ENCODE measurements at places on chromosomes 3 and 15.

GRCh38 chr3:13172644-13173013 is 99.4 kb upstream of the IQSEC1 start:
- DNase-seq, result no peak

DNA sequence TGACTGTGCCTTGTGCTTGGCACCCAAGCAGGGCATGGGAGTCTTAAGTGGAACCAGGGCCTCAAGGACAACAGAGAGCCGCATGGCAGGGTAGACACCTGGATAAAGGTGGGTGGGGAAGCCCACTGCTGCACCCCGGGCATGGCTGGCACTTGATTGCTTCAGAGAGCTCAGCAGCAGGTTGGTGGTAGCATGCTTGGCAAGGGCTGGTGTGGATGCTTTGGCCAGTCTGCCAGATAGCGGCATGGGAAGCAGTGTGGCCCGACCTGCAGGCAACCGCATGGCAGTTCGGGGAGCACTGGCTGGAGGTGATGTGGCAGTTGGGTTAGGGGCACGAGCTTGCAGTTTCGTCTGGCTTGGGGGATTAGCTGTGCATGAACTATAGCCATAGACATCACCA is 2.5 kb downstream of the CCDC71 start:
- DNase-seq, result no peak

GRCh38 chr3:55445551-55445950 is 41.6 kb downstream of the WNT5A start:
- no peak for DNase-seq

DNA sequence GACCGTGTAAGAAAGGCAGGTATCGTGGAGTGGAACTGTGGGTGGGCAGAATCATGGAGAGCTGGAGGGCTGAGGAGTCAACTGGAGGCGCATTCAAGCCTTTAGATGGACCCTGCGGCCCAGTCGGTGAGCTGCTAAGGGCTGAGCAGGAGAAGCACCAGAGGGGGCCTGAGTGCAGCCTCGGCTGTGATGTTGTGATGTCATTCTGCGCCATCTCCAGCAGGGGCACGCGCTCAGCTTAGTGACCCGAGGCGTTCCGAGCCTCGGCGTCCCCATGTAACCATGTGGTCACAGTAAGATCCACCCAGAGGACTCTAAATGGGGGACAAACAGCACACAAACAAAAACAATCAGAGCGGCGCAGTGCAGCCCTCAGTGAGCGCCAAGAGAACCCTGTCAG is 76.8 kb downstream of the VGLL4 start:
- no peak for DNase-seq

DNA sequence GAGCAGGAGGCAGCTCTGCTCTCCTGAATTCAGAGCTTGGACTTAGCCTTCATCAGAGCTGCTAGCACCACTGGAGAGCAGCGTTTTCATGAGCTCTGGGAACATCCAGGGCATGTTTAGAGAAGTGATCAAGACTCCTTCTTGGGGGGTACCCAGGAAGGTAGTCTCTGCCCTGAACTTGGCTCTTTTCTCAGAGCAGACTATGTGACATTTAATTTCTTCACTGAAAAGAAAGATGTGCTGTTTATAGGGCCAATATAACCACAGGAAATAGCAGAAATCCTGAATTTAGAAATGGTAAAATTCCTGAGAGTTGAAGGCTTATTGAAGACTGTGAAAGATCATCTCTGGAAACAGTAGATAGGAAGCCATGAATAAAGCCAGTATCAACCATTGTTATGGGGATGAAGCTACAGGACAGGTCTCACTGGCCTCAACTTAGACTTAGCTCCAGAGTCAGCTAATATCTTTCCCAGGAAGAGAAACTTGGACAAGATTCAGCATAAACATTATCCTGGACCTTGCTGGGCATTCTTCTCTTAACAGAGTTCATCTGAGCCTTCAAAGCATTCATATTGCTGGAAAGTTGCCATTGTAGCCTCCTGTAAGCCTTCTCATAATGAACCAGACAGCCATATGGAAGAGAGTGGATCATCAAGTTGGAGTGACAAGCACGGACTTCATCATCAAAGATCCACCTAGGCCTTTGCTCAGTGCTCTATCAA is 386.6 kb upstream of the THBS1 start:
- no peak for DNase-seq

DNA sequence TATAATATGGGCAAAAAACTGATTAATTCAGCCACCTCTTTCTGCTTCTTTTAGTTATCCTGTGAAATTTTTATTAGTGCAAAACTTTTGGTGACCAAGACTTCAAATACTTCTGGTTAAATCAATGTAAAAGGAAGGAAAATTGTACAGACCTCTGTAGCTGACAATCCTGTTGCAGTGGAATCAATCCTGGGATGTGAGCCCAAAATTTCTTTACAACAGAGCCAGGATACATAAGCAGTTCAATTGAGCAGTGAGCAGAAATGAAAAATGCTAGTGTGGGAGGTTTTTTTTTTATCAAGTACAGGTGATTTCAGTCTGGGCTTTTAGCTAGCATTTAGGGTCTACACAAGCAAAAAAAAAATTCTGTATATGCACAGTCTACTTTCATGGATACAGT is 398.0 kb downstream of the OTOL1 start:
- DNase-seq, result no peak

GRCh38 chr3:23863060-23863459 is 53.7 kb downstream of the NKIRAS1 start:
- no peak for DNase-seq

GRCh38 chr3:62010989-62011388 is 362.4 kb downstream of the FEZF2 start:
- DNase-seq, result no peak

GRCh38 chr15:31346367-31347066 is 19.9 kb downstream of the KLF13 start:
- no peak for DNase-seq

DNA sequence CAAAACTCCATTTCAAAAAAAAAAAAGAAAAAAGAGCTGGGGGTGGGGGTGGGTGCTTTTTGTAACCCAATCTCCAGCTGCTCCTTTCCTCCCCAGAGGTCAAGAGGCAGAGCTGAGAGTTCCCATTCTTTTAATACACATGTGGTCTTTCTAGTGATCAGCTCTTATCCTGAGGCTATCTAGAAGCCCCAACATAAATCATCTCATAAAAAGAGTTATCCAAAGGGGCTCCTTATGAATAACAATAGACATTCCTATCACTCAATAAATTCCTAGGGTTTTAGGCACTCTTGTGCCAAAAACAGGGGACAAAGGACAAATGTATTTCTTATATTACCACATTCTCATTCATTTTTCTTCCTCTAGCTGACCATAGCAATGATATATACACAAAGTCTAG is 25.1 kb upstream of the GAP43 start:
- no peak for DNase-seq

- no peak for DNase-seq
These were observed 27.6 kb downstream of the ZNF860 start for GRCh38 chr3:32009101-32009500.

- DNase-seq, result no peak
These were observed 6.7 kb upstream of the SUCLG2 start for GRCh38 chr3:67661089-67661488.

GRCh38 chr3:143849854-143850549 is 1.7 kb upstream of the SLC9A9 start:
- no peak for DNase-seq

GRCh38 chr15:100090411-100090810 is 251.4 kb downstream of the ADAMTS17 start:
- DNase-seq, result no peak

DNA sequence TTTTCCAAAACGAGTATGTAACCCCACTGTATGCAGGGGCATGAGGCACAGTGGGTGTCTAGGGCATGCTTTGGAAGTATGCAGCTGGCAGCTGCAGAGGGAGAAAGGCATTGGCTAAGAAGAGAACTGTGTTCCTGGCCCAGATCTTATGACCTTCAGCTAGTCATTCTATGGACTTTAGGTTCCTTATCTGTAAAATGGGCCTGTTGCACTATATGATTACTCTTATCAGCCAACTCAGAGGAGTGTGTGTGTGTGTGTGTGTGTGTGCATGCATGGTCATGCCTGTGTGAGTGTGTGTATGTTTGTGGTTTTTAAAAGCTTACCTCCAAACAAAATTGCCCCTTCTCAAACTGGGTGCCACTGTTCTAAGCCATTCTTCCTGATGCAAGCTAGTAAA is 27.4 kb upstream of the CHST2 start:
- DNase-seq, result no peak

DNA sequence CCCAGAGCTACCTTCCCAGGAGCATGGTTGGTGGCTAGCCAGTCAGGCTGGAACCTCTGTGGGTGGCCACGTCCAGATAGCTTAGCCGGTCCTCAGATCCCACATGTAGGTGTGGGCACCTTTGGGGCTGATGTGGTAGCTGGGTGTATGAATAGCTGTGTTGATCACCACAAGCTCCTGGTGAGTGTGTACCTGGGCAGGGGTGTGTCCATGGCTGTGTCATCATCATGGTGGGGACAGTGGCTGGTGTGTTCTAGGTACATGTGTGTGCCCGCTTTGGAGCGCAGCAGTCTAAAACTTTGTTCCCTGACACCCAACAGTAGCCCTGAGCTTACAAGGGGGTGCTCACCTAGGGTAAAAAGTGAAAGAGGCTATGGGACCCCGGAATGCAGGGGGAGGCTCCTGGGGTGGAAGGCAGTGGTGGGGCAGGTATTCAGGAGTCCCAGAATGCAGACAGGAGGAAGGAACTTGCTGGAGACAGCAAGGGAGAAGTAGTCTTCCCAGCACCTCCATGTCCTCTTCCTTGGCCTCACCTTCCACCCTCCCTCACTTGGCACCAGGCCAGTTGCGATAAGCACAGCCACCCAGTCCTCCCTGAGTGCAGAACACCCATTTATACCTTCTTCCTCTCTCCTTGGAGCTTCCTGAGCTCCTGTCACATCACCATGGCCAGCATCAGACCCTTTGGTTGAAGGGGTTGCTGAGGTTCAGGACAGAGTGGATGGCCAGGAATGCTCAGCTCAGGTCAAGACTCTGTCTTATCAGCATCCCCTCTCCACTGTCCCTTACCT is 1.2 kb downstream of the CISH start:
- no peak for DNase-seq

DNA sequence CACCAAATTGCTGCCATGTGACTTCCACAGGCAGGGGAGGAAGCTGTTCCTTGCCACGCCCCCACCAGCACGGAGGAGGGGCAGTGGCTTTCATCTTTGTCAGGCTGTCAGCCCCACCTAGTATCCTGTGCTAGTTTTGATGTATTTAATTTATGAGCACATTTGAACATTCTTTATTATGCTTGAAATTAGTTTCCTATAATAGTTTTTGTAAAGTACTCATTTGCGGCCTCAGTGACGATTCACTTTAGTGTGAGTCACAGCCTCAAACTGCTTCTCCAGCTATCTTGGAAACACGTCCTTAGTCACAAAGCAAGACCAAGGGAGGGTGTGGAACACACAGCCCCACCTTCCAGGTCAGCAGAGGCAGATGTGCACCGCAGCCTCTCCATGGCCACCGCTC is 239.9 kb upstream of the ATP10A start:
- DNase-seq, result peak; percentile 63

DNA sequence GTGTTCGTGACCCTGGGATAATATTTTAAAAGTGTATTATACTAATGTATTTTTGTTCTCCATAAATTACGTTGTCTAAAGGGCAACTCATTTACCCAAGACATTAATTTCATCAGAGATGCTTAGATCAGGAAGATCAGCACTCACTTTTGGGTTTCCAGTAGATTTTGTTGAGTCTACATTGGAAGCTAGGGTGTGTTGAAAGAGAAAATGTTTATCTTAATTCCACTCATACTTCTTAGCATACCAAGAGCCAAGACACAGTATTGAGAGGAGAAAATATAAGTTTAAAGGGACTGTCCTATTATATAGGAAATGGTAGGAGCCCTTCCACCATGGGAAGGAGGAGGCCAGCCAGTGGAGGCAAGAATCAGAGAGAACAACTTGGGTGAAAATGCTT is 412.9 kb upstream of the RGMA start:
- DNase-seq, result no peak

DNA sequence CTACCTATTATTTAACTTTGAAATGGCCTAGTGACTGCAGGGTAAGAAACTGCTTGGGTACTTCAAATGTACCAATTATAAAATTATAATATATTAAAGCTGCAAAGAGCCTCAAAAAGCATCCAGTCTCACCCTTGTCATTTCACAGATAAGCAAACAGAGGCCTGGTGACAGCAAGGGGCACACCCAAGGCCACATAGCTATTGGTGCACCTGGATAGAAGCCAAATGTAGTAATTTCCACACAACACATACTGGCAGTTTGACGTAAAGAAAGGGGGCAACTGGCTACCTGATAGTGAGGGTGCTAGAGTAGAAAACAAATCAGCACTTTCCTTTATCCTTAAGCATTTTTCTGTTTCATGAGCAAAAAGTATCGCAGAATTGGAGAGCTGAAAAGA is 51.1 kb downstream of the IFT57 start:
- DNase-seq, result no peak

- DNase-seq, result no peak
These were observed 620.4 kb upstream of the NR2F2 start for GRCh38 chr15:95709959-95710695.

- peak; percentile 57 for DNase-seq
These were observed 132.6 kb upstream of the COL8A1 start for GRCh38 chr3:99505646-99506269.

DNA sequence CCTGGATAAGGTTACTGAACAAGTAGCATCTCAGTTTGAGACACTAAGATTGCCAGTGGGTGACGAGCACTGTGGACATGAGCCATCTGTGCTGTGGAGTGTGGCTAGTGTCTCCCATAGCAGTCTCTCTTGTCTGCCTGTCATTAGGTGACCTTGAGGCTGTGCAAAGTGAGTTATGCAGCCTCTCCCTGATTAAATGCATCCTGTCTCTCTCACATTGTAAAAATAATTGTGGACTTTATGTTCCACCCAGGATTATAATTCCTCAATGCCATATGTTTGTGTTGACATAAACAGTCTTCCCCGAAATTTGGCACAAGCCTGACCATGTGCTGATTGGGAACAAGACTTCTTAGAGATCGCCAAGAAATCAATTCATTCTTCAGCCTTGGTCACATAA is 168.9 kb downstream of the MYRIP start:
- no peak for DNase-seq

- no peak for DNase-seq
These were observed 28.4 kb downstream of the GRIP2 start for GRCh38 chr3:14511623-14512280.

- DNase-seq, result no peak
These were observed 104.1 kb downstream of the LSM3 start for GRCh38 chr3:14282706-14283075.

DNA sequence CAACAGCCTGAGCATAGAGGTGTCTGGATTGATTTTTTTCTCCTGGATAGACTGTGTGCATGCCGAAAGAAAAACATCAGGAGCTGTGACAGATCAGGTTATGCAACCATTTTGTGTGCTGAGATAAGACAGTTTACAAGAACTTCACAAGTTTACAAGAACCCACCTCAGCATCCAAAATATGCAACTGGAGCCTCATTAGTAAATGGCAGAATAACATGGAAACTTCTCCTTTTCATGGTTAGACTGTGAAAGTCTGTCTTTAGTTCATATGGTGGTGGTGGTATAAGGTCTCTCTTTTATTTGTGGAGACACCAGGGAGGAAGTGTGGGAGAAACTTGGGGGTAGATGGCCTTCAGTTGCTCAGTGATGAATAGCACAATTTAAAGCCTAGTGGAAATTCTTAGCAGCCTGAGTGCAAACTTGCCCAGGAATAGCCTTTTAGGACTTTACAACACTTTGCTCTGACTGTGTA is 3.7 kb upstream of the ZNF609 start:
- no peak for DNase-seq
